ENCODE measurements at places on chromosomes 2 and 18.

GRCh38 chr18:28075501-28075900 lies 101.4 kb downstream of the CDH2 start:
- DNase-seq: no peak

GRCh38 chr2:225534697-225535096 lies 135.2 kb downstream of the NYAP2 start:
- no peak for DNase-seq

DNA sequence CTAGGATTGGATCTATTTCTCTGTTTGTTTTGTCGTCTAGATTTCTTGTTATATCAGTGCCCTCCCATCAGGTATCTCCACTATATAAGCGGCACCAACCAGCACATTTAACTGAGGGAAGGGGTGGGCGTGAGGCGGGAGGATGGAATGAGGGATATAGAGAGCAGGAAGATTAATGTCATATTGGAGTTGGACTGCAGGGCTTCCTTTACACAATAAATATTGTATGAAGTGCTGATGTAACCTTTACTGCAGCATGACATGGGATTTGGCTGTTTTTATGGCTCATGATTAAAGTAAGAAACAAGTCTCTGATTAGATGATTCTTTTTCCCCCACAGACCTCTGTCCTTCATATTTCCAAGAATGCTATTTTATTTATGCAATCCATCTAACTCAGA lies 54.8 kb downstream of the TMEM200C start:
- DNase-seq: no peak

GRCh38 chr2:130786076-130786475 lies 30.7 kb downstream of the AMER3 start:
- DNase-seq: no peak

DNA sequence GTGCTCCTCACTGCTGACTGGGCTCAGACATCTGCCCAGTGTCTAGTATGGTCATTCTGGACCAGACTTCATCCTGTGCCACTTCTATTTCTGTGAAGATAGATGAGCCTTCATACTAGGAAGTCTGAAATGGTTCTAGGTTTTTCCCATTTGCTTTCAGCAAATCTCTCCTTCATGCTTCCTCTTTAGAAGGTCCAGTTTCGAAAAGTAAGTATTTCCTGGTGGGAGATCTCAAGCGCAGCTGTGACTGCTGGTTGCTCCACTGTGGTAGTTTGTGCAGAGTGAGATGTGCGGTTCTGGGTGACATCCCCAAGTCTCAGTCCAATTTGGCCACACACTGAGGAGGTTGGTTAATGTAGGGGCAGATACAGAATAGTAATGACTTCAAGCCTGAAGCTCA lies 14.4 kb downstream of the IL36B start:
- no peak for DNase-seq
